ENCODE measurements at places on chromosomes 16 and 17.

GRCh38 chr16:12529582-12529981, 274.1 kb downstream of the CPPED1 start:
- no peak for DNase-seq

GRCh38 chr17:50590946-50591737, 30.6 kb downstream of the CACNA1G start:
- DNase-seq: no peak

- DNase-seq: no peak
These were observed 2.5 kb downstream of the SLC12A4 start for GRCh38 chr16:67965668-67966548.

DNA sequence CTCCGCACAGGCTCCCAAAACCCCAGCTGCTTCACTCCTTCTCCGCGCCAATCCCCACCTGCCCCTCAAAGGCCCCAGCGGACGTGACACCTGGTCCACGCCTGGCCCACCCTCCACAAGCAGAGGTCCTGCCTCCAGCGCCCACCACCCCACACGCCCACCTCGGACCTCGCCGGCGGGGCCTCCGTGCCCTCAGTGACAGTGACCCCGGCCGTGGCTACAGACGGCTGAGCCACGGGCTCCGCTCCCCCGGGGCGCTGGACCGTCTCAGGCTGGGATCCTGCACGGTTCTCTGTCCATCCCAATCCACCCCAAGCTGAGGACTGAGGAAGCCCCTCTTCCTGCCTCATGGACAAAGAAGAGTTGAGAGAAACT, 25.1 kb downstream of the PIEZO1 start:
- no peak for DNase-seq

Data from activated T-cell treated with anti-CD3 and anti-CD28 coated beads, Interleukin-2, amount 50 U/mL, for 24 hours (primary cell).